ENCODE measurements at places on chromosomes 6 and 20. TPM values are rescaled to one million over a fixed set of nuclear protein-coding genes. Genes with fewer than 3 reads are reported as not detected.

GRCh38 chr6:151497905-151498304 lies 4.1 kb downstream of the CCDC170 start:
- no peak for DNase-seq

- no peak for DNase-seq
Observed at GRCh38 chr20:57470666-57471495, 54.1 kb downstream of the CTCFL start.

- no peak for DNase-seq
Observed at GRCh38 chr6:125974214-125974866, 12.0 kb upstream of the TRMT11 start.

DNA sequence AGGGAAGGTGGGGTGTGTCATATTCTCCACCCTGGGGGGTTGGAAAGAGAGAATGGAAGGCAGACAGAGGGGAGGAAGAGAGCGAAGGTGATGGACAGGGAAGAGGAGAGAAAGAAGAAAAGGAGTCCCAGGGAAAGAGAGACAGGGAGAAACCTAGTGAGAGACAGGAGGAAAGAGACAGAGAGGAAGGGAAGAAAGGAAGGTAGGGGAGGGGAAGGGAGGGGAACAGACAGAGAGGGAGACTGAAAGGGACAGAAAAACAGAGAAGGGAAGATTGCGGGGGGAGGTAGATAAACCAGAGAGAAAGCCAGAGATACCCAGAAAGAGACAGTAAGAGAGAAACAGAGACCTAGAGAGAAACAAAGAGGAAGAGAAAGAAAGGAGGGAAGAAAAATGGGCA lies 88.4 kb downstream of the CDH22 start:
- no peak for DNase-seq

DNA sequence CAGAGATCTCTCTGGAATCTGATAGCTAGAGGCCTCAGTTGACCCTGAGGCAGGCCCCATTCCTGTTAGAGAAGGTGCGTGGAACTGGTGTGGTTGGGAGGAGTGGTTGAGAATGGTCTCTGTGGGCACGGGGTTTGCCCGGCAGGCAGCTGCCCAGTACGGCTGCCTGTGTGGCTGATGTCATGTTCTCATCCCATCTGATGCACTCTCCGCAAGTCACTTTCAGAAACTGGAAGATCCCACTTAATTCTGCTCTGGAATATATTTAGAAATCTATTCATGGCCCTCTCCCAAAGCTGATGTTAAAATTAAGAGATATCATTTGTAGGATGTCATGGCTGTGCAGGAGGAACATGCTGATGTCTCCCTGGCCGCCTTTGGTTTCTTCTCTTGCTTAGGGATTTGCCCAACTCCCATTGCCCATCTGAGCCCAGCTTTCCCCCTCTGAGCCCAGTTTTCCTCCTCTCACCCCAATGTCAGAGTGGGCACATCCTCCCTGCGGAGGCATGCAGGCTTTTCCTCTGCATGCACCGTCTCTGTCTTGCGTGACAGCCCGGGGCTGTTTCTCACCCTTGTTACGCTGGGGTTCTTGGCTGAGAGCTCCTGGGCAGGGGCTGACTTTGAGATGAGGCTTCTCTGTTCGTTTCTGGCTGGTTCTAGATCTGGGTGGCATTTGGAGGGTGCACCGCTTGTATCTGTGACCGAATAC lies 21.0 kb downstream of the PHACTR3 start:
- no peak for DNase-seq

DNA sequence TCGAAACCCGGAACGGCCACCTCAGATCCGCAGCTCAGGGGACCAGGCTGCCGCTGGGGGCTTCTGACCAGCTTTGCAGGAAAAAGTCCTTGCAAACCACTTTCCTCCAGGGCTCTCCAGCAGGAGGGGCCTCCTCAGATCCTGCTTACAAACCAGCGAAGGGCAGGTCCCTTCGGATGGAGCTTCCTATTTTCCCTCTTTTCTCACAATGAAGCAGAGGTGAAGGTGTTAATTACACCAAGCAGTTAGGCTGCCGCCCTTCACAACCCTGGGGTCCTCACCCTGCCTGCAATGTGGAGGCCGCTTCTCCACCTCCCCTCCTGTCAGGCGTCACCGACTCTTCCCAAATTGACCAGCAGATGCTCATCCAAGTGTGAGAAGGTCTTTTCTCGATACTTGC lies 5.7 kb downstream of the ARHGAP40 start:
- no peak for DNase-seq

DNA sequence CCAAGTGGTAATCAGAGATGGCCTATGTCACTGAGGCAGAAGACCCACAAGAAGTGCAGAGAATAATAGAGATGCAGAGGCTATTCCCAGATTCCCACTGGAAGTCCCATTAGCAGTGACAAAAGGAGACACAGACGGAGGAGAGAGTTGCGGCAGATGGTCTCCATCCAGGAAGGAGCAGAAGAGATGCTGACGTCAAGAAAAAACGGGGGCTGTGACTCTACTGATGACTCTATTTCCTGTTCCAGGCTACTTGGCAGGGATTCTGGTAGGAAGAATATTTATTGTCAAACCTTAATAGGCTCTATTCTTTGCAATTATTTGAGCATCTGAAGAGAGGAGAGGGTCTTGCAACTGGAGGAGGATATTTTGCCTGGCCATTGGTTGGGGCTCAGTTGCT lies 246.0 kb upstream of the ECI2 start:
- no peak for DNase-seq

GRCh38 chr6:166360243-166361076 lies 18.1 kb upstream of the SFT2D1 start:
- DNase-seq: no peak

Gene SDC4
- 145 TPM for total RNA-seq

Gene FAM120B
- total RNA-seq: 40.0 TPM

Gene SYCP2
- total RNA-seq: 1.6 TPM

Gene PRPH2
- 3.5 TPM for total RNA-seq

Gene PRIM2
- 12.7 TPM for total RNA-seq

Data from mucosa of descending colon (tissue), 3 donors.